ENCODE measurements at places on chromosomes 3 and 15.

DNA sequence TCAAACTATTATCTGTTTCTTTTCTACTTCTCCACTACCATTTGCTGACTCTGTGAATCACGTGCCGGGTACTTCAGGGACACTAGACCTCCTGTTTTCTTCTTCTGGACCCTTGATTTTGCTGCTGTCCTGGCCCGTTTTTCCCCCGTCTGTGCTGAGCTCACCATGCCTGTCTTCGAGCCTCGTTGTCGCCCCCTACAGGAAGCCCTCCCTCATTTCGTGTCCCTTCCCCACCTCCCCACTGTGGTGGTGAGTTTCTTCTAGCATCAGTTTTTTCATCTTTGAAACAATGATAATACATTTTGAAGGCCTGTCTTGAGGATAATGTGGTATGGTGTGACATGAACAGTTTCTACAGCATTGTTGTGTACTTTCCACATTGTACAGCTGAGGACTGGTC is 12.8 kb downstream of the GABRG3 start:
- DNase-seq = no peak

- DNase-seq = peak; percentile 22
These were observed 346.6 kb downstream of the CNTN6 start for GRCh38 chr3:1439395-1439794.

DNA sequence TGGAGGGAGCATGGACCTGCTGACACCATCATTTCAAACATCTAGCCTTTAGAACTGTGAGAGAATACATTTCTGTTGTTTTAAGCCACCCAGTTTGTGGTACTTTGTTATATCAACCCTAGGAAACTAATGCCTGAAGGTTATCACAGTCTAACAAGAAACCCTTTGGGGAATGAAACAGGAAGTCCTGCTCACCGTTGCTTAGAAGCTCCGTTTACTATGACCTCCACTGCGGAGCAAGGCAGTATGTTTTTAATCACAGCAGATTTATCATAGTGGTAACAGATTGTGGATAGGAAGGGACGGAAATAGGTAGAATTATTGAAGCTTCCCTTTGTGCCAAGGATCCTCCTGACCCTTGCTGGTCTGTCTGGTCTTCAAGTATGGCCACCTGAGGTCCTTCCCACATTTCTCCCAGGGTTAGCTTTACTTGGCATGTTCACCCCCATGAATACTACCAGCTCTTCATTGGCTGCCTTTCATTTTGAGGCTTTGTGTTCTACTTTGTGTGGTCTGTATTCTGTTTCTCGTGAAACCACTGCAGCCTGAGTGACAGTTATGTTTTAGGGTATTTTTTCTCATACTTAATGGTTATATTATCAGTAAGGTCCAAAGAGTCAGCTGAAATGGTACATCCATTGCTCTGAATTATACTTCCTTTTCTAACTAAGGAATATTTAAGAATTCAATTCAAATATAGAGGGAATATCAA is 201.6 kb downstream of the CHST2 start:
- no peak for DNase-seq

GRCh38 chr3:184740509-184741258 is 28.8 kb upstream of the MAGEF1 start:
- DNase-seq = no peak

DNA sequence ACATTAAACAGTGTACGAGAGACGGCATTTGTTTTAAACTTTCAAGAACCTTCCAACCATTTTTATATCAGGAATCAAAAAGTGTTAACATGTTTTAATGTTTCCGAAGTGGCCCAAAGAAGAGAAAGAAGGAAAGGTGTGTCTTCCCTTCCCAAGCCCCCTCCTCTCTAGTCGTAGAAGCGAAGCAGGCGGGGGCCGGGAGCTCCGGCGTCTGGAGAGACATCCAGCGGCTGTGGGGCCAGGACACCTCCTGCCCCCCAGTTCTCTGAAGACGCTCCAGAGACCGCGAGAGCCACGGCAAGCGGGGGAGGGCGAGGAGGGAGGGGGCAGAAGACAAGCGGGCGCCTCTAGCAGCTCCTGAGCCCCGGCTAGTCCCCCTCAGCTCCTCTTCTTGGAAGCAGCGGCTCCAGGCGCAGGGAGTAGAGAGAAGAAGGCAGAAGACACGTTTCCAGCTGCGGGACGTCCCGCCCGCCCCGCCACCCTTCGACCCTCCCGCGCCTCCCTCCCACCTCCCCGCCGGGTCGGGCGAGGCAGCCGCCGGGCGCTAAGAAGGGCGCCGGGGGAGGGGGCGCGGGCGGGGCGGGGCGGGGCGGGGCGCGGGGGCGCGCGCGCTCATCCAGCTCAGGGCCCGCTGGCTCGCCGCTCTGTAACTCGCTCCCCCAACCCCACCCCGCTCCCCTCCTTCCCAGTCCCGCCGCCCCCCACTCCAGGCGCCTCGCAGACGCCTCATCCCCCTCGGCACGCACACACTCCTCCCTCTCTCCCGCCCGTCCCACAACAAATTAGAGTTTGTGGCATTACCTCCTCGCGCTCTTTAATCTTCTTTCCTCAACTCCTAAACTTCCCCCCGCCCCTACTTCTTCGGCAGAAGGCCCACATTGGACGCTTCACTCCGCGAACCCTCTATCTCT is at the start of gene ZBTB20:
TSS of gene ZBTB20 (minus strand) at position 871 of the 911 bp plus-strand sequence.
- peak; percentile 86 for DNase-seq

GRCh38 chr3:87073496-87074145 is 82.7 kb upstream of the VGLL3 start:
- DNase-seq = no peak

GRCh38 chr3:181311186-181311585 is 321.6 kb upstream of the DNAJC19 start:
- no peak for DNase-seq

GRCh38 chr3:156492801-156493261 is 62.1 kb downstream of the SSR3 start:
- no peak for DNase-seq

DNA sequence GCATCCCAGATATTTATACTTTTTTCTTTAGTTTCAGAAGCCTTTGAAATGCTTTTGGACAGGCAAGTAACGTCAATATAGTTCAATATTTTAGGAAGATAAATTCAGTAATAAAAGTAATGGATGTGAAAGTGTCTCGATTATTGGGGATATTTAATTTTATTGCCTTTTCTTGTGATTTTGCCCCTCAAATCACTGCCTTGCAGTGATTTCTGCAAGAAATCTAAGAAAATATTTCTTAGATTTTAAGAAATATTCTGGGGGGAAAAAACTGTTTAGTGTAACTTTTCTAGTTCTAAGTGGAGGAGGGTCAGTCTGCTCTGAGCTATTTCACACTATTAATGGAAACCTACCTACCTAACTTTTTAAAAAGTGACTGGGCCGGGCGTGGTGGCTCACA is 33.6 kb downstream of the MGA start:
- no peak for DNase-seq

- DNase-seq = no peak
These were observed 13.7 kb upstream of the SERPINI2 start for GRCh38 chr3:167487556-167487955.

DNA sequence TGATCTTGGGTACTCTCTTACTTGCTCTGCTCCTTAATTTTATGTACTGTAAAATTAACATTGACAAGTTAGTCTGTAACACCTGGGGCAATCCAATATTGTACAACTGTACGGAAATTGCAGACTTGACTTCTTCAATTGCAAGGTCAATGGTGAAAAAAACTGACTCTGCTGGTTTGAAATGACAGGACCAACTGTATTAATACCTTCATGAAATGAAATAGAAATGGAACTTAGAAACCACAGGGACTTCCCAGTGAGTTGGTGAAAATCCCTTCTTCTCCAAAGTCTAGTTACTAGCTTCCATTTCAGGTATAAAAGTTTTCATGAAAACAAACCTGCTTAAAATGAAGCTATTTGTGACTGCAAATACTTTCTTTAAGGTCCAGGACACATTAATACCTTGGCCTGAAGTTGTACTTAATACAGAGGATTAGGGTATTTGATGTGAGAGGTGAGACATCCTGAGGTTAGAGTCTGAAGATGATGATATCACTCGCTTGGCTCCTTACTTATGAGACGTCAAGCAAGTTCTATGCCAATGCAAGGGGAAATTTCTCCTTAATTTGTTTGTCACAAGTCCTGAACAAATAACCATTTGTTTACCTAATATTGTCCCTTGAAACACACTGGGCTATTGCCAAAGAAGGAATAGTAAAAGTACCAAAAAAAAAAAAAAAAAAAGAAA is 226.2 kb upstream of the TP63 start:
- no peak for DNase-seq

- DNase-seq = no peak
These were observed 101.0 kb downstream of the OSBPL10 start for GRCh38 chr3:31880020-31880419.

- DNase-seq = no peak
These were observed 29.0 kb downstream of the CHCHD6 start for GRCh38 chr3:126733061-126733430.

DNA sequence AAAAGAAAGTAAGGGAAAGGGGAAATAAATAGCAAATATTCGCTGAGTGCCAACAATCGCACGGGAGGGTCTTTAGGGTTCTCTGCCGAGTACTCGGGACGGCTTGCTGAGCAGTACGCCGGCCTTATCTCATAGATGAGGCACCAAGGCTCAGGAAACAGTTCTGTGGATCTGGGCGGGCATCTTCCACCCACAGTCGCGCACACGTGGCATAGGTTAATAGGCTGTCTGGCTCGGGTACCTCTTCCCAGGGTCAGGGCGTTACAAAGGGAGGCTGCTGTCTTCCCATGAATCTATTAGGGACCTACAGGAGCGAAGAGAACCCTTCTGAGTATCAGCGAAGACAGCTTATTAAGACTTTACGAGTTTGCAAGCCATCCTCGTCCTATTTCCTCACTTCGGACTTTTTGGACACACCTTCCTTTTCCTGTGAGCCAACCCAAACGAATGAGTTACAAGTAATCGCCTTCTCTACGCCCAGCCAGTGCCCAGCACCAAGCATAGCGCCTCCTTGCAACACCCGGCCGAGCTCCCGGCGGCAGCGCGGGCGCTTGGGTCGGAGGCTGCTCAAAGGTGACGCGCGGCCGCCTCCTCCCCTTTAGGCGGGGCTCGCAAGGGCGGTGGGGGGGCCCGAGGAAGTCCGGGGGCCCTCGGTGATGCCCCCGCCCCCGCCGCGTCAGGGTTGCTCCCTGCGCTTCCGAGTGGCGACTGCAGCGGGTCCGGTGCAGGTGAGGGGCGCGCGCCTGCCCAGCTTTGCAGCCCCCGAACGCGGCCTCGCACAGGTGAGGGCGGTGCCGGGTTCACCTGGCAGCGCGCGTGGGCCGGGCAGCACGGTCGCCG is at the start of gene MCTP2:
TSS of gene MCTP2 (plus strand) at position 679 of the 840 bp plus-strand sequence. CDS start 66,705 bp downstream, outside the sequence.
- DNase-seq = peak; percentile 85

GRCh38 chr3:78838362-78838761 is 929.4 kb downstream of the ROBO1 start:
- DNase-seq = no peak

GRCh38 chr3:188421151-188421821 is 267.3 kb downstream of the LPP start:
- no peak for DNase-seq

GRCh38 chr3:65867463-65868210 is 171.1 kb downstream of the MAGI1 start:
- no peak for DNase-seq

- DNase-seq = no peak
These were observed 617.5 kb downstream of the TBL1XR1 start for GRCh38 chr3:176579711-176580185.

- no peak for DNase-seq
These were observed 15.0 kb downstream of the RNF111 start for GRCh38 chr15:59002418-59002859.

GRCh38 chr15:70083946-70084345 is 13.8 kb downstream of the TLE3 start:
- DNase-seq = no peak

- no peak for DNase-seq
These were observed 85.3 kb upstream of the VEPH1 start for GRCh38 chr3:157588386-157589060.

DNA sequence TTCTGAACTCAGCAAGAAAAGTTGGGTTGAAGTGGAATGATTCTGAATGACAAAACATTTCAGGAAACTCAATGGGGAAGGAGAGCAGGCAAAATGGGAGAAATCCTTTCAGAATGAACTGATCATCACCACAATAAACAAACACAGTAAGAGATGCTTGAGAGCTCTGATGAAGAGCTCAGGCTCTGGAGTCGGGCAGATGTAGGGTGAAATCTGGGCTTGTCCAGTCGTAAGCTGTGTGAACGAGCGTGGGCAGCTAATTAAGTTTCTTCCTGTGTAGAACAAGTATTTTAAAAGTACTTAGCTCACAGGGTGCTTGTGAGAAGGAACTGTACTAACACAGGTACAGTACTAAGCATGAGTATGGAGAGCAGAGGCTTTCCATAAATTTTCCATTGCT is 406.2 kb downstream of the FOXP1 start:
- no peak for DNase-seq

DNA sequence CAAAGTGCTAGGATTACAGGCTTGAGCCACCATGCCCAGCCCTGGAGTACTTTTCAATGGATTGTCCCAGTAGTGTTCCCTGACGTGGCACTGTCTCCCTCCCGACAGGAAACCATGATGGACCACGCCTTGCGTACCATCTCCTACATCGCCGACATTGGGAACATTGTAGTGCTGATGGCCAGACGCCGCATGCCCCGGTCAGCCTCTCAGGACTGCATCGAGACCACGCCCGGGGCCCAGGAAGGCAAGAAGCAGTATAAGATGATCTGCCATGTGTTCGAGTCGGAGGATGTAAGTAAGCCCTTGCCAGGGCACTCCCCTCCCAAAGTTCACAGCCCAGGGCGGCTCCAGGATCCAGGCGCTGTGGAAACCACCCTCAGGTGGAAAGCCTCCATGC is 168.1 kb downstream of the NSMCE3 start:
- DNase-seq = no peak

GRCh38 chr15:57138349-57138788 is 219.9 kb downstream of the TCF12 start:
- peak; percentile 82 for DNase-seq

DNA sequence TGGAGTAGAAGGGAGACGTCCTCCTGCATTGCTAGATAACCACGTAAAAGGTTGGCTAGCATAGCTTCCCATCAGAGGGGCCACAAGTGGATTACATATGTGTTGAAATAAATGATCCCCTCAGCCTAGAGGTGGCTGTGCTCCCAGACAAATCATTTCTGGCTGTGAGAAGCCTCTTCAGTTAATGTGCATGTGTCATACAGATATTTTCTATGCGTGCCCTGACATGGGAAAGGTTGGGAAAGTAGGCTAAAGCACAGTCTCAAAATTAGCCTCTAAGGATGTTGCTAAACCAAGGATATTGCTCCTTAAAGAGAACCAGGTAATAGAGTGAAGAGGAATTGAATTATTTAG is 17.8 kb downstream of the USP3 start:
- no peak for DNase-seq

DNA sequence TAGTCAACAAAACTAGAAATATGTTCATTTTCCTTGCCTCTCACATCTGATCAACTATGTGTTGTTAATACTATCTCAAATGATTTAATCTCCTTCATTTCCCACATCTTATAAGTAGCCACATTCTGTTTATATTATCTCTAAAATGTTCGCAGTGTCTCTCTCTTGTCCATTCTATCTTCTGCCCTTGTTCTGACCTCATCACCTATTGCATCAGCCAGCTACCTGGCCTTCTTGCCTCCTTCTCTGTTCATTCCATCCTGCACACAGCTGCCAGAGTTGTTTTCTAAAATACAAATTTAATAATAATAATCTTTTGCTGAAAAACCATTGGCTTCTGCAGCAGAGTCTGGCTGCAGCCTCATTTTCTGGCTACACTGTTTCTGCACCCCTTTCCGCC is 75.3 kb upstream of the CCNL1 start:
- no peak for DNase-seq
